ENCODE measurements at places on chromosomes 1 and 21. TPM values are rescaled to one million over a fixed set of nuclear protein-coding genes. Genes with fewer than 3 reads are reported as not detected.

The FAM78B gene
- total RNA-seq, result 1.5 TPM

The TNFSF18 gene
- 3.4 TPM for total RNA-seq

The KRTAP15-1 gene
- not detected for total RNA-seq

The MTARC2 gene
- total RNA-seq, result 8.2 TPM

The MRPS6 gene
- 37.9 TPM for total RNA-seq

The FABP3 gene
- total RNA-seq, result 36.1 TPM

The UBASH3A gene
- total RNA-seq, result 0.20 TPM

The ADPRS gene
- total RNA-seq, result 17.8 TPM

The RHD gene
- total RNA-seq, result 2.3 TPM

The PGLYRP4 gene
- 4.3 TPM for total RNA-seq

The MIER1 gene
- total RNA-seq, result 29.1 TPM

The KPRP gene
- 0.89 TPM for total RNA-seq

The TSPEAR gene
- total RNA-seq, result 4.1 TPM

The RNF207 gene
- 7.6 TPM for total RNA-seq

The AQP10 gene
- total RNA-seq, result 0.20 TPM

The VANGL2 gene
- 11.0 TPM for total RNA-seq

The DNASE2B gene
- total RNA-seq, result not detected

The KIF14 gene
- total RNA-seq, result 3.6 TPM

The ASTN1 gene
- total RNA-seq, result 2.4 TPM

The CR2 gene
- total RNA-seq, result under 0.01 TPM

The POGK gene
- total RNA-seq, result 18.4 TPM

The OR2L2 gene
- not detected for total RNA-seq

The MOV10 gene
- total RNA-seq, result 36.7 TPM

The RGSL1 gene
- total RNA-seq, result not detected

The RNF223 gene
- total RNA-seq, result 0.69 TPM

The BMP8A gene
- 1.3 TPM for total RNA-seq

The FLVCR1 gene
- 13.4 TPM for total RNA-seq

The TSTD1 gene
- 29.3 TPM for total RNA-seq

The TMPRSS15 gene
- total RNA-seq, result 0.10 TPM

The ANGPTL1 gene
- total RNA-seq, result 104 TPM

The LCE3E gene
- total RNA-seq, result 1.3 TPM

The S100A7 gene
- 130 TPM for total RNA-seq

The MSH4 gene
- total RNA-seq, result 0.39 TPM

The SLC5A9 gene
- total RNA-seq, result 1.5 TPM

The A3GALT2 gene
- not detected for total RNA-seq

The HPDL gene
- 0.89 TPM for total RNA-seq

The PLXNA2 gene
- 13.5 TPM for total RNA-seq

The OR2T2 gene
- not detected for total RNA-seq

The AADACL4 gene
- total RNA-seq, result 0.79 TPM

The SPRR2G gene
- total RNA-seq, result 13.6 TPM

The HMCN1 gene
- 109 TPM for total RNA-seq

The BARHL2 gene
- total RNA-seq, result not detected

The MMEL1 gene
- total RNA-seq, result 1.3 TPM

The MOB3C gene
- 8.9 TPM for total RNA-seq

The APCS gene
- total RNA-seq, result not detected

The CD5L gene
- 0.39 TPM for total RNA-seq

The SLC35F3 gene
- total RNA-seq, result 0.79 TPM

The CYP2J2 gene
- total RNA-seq, result 10.1 TPM

The OR6Y1 gene
- not detected for total RNA-seq
